Caco-2 (cell line): ENCODE measurements at places on chromosomes 4 and X.

- no peak for DNase-seq
Observed at GRCh38 chrX:39969099-39969818, 128.5 kb downstream of the BCOR start.

GRCh38 chr4:141011901-141012315 is 121.4 kb downstream of the RNF150 start:
- DNase-seq = no peak

DNA sequence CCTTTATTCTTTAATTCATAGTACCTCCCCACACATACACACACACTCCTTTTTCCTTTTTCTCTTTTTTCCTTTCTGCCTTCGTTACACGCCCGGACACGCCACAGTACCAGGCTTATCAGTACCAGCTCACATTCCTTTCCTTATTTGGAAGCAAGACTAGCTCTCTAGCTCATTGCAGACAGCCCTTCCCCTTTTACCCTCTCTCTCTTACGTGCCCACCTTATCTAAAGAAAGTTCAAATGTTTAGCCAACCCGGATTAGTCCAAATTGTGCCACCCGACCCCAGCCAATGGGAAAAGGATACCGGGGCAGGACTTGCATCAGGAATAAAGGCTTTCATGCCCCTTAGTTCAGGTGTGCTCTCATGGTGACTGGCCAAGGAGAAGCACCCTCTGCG is 194.7 kb upstream of the VCX3A start:
- DNase-seq = peak; percentile 39

DNA sequence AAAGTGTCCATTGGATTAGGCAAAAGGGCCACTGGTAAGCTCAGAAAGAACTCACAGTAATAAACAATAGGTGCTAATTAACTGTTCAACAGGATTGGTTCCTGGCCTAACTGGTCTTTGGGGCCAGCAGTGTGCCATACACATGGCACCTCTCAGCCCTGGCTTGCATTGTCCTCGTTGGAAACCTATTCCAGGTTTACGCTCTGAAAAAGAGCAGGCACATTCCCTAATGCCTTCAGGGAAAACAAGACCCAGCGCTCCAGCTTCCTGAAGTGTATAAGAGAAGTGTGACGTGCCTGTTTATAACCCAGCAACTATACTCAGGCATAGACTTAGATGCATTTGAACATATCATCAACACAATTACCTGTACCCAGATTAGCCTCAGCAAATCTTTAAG is 51.9 kb upstream of the RBM47 start:
- DNase-seq = no peak

- DNase-seq = no peak
Observed at GRCh38 chrX:27996132-27996531, 14.9 kb upstream of the DCAF8L1 start.

DNA sequence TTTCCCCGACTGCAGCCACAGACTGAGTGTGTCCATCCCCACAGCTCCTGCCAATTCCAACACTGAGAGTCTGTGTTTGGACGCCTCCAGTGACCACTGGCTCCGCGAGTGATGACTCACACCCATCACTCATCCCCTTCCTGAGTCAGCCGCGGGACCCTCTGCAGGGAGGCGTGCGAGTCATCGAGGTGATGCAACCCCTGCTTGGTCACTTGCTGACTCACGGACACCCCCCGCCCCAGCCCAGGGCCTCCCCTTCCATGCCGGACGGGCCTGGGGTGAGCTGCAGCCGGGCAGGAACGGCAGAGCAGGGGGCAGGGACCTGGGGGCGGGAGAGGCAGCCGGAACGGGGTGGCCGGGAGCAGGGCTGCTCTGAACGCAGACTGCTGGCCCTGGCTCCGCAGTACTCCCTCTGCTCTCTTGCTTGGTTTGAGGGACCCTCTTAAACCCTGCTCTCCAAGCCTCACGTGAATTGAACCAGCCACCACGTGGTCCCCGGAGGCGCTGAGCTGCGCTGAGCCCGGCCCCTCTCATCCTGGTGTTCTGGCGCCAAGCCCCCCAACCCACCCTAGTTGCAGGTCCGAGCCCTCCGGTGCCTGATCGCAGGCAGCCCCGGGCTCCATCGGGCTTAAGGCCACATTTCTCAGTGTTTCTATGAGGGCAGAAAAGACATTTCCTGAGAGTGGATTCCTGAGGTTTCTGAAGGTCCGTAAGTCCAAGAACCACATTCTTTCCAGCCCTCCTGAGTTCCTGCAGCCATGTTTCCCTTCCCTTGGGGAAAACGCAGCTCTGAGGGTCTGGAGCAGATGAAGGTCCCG is 32.4 kb downstream of the FGFRL1 start:
- DNase-seq = peak; percentile 90

GRCh38 chr4:123667991-123668390 is 271.4 kb downstream of the SPRY1 start:
- DNase-seq = no peak

DNA sequence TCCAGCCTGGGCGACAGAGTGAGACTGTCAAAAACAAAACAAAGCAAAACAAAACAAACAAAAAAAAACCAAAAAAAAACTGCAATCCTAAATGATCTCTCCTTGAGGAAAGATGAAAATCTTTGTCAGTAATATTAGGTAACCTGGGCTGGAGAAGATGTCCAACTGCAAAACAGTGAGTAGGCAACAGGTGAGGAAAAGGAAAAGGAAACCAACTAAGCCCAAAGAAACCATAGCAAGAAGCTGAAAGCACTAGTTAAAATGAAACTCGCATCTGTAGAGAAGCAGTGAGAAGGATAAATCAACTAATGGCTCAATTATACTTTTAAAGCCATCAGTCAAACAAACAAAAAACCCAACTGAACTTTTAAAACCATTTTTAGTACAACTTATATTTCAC is 54.2 kb downstream of the ENOX2 start:
- DNase-seq = no peak

- DNase-seq = no peak
Observed at GRCh38 chr4:101835121-101835904, 44.8 kb downstream of the BANK1 start.

DNA sequence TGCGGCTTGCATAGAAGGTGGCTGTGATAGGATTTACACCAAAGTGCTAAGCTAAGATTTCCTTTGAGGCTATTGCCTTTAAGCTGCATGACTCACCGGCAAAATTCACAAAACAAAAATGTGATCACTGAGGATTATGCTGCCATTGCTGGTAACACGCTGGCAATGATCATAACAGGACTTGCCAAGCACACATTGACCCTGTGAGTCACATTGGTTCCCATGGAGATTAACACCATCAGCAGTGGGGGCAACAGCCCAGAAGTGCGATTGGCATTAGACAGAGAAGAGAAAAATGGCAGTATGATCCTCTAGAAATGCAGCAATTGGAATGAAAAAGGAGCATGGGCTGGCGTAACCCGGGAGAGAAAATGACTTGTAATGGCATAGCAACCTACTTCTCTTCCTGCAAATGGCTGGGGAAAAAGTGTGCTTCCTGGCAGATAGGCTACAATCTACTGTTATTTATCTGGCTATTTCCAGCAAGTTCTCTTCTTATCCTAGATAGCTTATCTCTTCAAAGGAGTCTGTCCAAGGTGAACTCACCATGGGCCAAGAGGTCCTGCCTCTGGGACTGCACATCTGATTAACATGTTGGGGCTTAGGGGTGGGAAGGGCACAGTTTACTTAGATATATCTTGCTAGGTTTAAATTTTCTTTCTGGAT is 314.2 kb upstream of the IGFBP7 start:
- DNase-seq = no peak

- DNase-seq = peak; percentile 54
Observed at GRCh38 chrX:154918060-154918483, 31.9 kb downstream of the F8A1 start.

DNA sequence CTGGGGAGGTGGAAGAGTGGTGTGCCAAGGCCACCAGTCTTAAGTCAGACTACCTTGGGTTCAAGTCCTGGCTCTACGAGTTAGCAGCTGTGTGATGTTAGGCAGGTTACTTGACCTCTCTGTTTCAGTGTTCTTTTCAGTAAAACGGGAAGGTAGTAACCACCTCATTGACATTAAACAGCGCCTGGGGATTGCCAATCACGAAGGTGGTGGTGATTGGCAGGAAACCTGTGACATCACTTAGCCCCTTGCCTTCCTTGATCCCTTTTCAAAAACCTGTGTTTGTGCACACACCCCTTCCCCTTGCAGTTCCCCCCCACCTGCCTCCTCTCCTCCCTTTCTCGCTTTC is 7.6 kb downstream of the KLF3 start:
- no peak for DNase-seq

- DNase-seq = no peak
Observed at GRCh38 chr4:38532908-38533499, 131.0 kb upstream of the KLF3 start.

DNA sequence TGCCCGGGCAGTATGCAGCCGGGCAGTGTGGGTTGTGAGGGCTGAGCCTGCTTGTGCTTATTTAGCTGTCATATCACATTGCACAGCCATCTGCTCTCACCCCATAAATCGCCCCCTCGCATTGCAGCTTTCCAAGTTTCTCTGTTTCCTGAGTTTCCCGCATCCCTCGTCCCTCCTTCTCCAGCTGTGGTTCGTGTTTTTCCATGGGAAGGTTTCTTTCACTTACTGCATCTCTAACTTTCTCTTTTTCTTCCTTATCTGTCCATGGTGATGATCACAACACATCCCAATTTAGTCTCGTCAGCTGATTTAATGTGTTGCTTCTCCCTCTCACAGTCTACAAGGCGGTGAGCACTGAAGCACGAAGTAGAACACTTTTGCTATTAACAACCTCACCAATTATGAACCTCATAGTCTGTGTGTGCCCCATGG is 118.1 kb downstream of the ENPP6 start:
- DNase-seq = no peak

DNA sequence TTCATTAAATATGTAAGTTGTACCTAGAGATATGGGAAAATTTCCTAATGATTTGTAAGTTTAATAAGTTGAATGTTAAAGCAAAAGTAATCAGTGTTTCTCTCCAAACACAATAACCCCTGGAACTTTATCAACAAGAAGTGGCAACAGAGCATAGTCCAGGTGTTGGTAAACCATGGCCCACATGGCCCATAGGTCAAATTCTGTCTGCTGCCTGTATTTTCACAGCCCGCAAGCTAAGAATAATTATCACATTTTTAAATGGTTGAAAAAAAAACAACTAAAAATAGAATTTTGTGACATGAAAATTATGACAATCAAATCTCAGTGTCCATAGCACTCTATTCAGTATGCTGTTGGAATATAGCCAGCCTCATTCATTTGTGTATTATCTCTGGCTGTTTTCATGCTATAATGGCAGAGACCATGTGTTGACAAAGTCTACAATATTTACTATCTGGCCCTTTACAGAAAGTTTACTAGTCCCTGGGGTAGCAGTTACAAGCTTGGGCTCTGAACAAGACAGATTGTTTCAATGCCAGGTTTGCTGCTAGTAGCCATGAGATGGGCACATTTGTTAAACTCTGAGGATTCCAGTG is 395.8 kb downstream of the GASK1B start:
- DNase-seq = no peak

GRCh38 chrX:110178179-110178865 is 139.6 kb downstream of the AMMECR1 start:
- DNase-seq = no peak

DNA sequence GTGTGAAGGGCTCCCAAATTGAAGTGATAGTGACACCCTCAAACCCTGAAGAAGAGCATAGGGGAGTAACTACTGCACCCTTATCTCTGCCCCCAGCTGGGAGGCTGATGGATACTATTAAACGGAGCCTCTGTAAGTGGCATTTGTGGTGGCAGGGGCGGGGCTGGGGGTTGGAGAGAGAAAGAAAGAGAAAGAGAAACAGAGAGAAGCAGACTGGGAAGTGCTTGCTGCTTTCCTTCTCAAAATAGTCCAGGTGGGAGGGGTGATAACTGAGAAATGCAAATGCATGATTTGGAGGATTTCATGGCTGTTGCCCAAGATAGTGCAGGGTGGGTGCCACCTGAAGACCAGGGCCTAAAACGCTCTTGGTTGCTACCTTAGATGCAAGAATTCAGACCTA is 253.5 kb upstream of the GATB start:
- DNase-seq = no peak

DNA sequence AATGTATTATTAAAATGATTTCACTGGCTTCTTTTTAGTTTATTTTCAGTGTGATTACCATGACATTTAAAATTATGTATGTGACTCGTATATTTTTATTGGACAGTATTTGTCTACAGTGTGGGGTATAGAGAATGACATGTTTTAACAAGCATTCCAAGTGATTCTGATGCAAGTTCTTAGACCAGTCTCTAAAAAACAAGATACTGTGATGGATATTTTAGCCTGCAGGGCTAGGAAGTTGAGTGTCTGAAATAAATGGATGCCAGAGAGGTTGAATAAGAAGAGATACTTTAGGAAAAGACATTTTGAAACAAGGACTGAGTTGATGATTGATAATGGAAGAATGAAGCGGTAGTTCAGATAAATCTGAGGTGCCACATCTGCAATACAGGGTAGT is 3.5 kb upstream of the MAD2L1 start:
- no peak for DNase-seq

- DNase-seq = peak; percentile 62
Observed at GRCh38 chr4:16916719-16917337, 18.4 kb upstream of the LDB2 start.

GRCh38 chr4:138513535-138513934 is 271.4 kb upstream of the SLC7A11 start:
- no peak for DNase-seq

GRCh38 chr4:158610790-158611189 is 60.9 kb downstream of the C4orf46 start:
- DNase-seq = no peak

GRCh38 chrX:112819813-112820212 is 20.8 kb downstream of the AMOT start:
- no peak for DNase-seq

DNA sequence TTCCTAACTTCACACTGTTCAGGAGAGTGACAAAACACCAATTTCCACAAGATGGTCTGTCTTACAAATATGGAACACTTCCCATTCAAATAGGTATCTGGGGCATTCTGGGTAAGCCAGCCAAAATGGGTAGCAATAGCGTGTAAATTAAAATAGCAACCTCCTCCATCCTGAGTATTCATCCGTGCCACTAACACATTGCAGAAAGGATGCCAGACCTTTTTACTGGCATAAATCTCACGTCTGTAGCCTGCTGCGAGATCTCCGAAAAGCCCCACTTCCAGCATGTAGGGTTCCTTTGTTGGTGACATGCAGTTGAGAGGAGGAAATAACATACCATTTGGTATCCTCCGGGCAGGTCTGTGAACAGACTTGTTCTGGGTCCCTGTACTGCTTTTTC is 52.7 kb upstream of the RAI2 start:
- no peak for DNase-seq

GRCh38 chr4:63708661-63709060 is 700.6 kb downstream of the TECRL start:
- no peak for DNase-seq

DNA sequence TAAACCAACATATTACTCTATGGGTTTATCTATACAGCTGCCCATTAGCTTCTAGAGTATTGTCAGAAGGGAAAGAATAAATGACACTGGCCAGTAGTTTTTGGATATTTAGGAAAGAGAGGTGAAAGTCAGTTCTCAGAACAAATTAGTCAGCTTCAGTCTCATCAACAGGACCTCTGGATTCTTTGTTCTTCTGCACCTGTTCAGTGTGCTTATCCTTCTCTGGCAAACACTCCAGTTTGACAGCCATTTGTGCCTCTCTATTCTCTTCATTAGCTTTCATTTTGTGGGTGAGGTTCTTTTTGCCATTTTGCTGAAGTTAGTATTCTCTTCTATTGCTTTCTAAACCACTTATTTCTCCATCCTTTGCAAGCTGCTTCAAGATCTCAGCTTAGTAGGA is 107.0 kb downstream of the PCDH18 start:
- no peak for DNase-seq
